GM04503 (cell line): ENCODE measurements at places on chromosomes 4 and X.

GRCh38 chr4:26765515-26765914, 95.1 kb upstream of the STIM2 start:
- DNase-seq = no peak

GRCh38 chrX:75156531-75156945, 455 bp upstream of the ABCB7 start:
- peak; percentile 14 for DNase-seq

DNA sequence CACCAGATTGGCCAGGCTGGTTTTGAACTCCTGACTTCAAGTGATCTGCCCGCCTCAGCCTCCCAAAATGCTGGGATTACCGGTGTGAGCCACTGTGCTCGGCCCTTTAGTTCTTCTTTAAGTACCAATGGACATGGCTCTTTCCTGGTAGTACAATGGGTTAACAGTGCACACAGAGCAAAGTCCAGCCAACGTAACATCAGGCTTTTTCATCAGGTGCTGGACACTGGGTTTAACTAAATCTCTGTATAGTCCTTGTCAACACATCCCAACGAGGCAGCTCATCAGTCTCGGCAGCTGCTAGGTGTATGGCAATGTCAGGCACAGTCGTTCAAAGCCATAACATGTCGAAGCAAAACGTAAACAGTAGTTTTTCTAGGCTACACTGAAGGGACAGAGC, 93.8 kb downstream of the HDAC8 start:
- no peak for DNase-seq

DNA sequence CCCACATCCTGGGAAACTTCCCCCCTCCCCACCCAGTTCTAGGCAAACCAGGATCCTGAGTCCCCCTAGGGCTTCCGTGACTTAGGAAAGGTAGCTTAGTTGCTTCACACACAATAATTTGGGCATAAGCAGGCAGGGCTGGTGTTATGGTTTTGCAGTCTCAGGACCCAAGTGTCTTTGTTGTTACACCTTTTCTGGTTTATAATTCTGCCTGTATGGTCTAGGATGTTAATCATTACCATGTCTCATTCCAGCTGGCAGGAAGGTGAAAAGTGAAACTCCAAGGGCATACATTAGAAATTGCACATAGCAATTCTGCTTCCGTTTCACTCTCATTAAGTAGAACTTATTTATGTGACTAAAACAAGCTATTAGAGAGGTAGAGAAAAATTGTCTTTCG, 16.8 kb downstream of the UGT8 start:
- no peak for DNase-seq

- no peak for DNase-seq
Observed at GRCh38 chr4:6476893-6477292, 4.5 kb upstream of the PPP2R2C start.

DNA sequence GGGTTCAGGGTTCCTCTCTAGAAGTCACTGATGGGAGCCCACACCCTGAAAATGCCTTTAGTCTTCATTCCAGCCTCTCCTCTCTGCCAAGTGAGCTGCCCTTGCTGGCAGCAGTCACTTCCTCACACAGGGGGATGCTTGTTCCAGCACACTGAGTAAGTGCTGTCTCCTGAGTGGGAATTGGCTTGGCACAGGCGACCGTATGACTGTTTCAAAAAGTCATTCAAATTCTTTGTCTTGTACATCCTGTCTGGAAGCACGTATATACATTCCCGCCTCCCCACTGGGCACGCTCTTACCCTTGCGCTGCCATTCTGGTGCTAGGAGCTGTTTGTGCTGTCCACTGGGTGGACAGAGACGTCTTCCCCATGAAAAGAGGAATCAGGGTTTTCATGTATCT, 40.2 kb upstream of the CD99 start:
- DNase-seq = no peak

DNA sequence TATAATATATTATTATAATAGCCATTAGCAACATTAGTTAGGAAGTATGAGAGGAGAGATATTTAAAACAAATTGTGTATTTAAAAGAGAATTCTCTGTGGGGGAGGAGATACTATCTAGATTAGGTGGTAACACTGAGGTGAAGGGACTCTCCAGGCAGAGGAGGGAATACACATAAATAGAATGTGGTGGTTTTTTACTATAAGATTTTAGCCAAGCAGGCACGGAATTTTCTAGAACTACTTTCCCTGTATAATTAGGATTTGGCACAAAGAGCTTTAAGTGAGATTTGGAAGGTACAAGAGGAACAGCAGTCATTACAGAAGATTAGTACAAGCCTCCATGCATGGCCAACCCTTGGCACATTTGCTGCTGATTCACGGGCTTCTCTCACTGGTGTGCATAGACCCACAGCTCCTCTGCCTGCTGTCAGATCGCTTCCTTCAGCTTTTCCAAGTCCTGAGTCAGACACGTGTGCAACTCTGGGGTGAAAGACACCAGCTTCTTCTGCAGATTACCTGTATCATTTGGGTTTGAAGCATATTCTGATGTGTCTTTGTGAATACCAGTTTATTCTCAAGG, 685.5 kb downstream of the KCTD8 start:
- no peak for DNase-seq

DNA sequence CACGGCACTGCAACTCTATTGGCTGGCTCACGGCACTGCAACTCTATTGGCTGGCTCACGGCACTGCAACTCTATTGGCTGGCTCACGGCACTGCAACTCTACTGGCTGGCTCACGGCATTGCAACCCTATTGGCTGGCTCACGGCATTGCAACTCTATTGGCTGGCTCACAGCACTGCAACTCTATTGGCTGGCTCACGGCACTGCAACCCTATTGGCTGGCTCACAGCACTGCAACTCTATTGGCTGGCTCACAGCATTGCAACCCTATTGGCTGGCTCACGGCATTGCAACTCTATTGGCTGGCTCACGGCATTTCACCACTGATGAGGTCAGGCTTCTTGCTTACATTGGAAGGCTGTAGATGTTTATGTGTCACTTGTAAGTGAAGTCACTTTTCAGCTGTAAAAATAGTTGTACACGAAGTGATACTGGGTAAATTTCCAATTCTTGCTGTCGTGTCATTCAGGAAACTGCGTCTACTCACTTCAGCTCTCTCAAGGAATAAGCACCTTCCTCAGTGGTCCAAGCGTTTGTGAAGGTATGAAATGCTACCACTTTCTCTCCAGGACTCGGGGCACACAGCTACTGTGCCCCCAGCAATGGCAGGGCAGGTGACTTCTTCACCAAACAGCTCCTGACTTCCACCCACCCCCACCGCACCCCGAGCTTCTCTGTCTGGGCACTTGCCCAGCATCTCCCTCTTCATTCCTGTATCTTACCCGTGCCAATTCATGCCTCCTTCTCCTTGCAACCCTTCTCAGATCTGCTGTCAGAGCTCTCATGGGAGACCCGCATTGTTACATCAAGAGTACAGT, 141.3 kb downstream of the AFAP1 start:
- DNase-seq = no peak

GRCh38 chrX:121333942-121334341, 286.5 kb downstream of the GLUD2 start:
- DNase-seq = no peak

DNA sequence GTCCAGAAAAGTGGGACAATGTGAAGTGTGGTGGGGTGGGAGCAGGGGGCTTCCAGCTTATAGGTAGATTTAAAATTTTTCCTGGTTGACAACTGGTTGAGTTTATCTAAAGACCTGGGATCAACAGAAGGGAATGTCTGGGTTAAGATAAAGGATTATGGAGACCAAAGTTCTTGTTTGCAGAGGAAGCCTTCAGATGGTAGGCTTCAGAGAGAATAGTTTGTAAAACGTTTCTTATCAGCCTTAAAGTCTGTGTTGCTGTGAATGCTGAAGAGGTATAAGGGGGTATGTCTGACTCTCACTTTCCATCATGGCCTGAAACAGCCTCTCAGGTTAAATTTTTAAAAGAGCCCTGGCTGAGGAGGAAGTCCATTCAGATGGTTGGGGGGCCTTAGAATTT, 20.5 kb downstream of the MGST2 start:
- no peak for DNase-seq

GRCh38 chr4:183171484-183172267, 72.6 kb downstream of the WWC2 start:
- DNase-seq = no peak
